ENCODE measurements at places on chromosomes 7 and 10.

- no peak for DNase-seq
Measured at GRCh38 chr10:78575400-78575799, 493.4 kb upstream of the ZMIZ1 start.

DNA sequence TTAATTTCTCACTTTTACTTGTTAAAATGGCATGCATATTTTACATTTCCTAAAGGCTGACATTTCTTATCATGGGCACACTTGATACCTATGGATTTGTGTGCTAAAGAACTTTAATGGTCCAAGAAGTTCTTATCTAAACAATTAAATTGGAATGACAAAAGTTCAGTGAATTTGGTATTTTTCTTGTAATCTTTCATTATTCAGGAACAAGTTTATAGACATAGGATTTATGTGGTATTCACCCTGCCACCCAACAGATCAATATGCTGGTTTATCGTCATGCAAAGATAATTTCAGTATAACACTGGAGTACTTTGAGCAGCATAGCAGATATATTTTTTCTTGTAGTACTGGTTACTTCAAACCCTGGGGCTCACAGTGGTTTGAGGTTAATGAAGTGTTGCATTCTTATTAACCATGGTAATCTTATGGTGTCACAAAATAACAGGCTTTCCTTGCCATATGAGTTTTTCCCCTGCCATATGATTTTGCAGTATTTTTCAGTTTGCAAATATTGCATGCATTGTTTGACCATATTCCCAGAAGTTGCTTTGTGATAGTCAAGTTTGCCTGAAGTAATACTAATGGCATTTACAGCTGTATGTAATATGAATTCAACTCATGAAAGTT is 148.8 kb downstream of the PPP1R9A start:
- no peak for DNase-seq

GRCh38 chr10:78417425-78418370 is 384.0 kb downstream of the RPS24 start:
- no peak for DNase-seq

GRCh38 chr7:1278543-1278942 is 45.9 kb downstream of the UNCX start:
- DNase-seq, result no peak

GRCh38 chr10:48623607-48624132 is 18.8 kb upstream of the ARHGAP22 start:
- DNase-seq, result no peak

GRCh38 chr7:16509829-16510228 is 16.8 kb upstream of the LRRC72 start:
- DNase-seq, result no peak
